ENCODE measurements at places on chromosomes 11 and 22. TPM values are rescaled to one million over a fixed set of nuclear protein-coding genes. Genes with fewer than 3 reads are reported as not detected.
A peak's percentile ranks its signal among the peaks of the same experiment; 100 is the strongest.

TUB gene
- polyA plus RNA-seq = 19.0 TPM

JAML gene
- polyA plus RNA-seq = 2.0 TPM

OR2AG1 gene
- not detected for polyA plus RNA-seq

DCDC1 gene
- polyA plus RNA-seq = 0.37 TPM

ADM2 gene
- polyA plus RNA-seq = not detected

- no peak for DNase-seq
Measured at GRCh38 chr22:41487037-41487935, 18.4 kb downstream of the ACO2 start.

DNA sequence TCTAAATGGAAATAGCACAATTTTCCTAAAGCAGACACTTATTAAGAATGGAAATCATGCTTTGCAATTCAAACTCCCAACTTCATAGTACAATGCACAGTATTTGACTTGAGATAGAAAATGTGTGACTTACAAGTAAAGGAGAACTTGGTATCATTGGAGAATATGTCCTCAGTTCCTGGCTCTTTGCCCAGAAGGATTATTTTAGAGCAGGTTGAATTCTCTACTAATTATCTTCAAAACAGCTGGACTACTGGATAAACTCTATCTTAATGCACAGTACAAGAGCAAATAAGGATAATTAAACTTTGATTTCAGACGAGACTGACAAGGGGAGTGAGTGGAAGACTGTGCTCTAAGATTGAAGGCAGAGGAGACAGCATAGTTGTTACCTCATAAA lies 839.4 kb downstream of the OPCML start:
- no peak for DNase-seq

GRCh38 chr11:94305146-94305545 lies 766 bp downstream of the IZUMO1R start:
- no peak for DNase-seq

GRCh38 chr11:21988477-21988876 lies 204.4 kb upstream of the ANO5 start:
- DNase-seq = peak; percentile 6

- no peak for DNase-seq
Measured at GRCh38 chr11:122108192-122108799, 7.7 kb downstream of the BLID start.

GRCh38 chr22:40791241-40791640 lies 27.9 kb downstream of the SLC25A17 start:
- DNase-seq = no peak

DNA sequence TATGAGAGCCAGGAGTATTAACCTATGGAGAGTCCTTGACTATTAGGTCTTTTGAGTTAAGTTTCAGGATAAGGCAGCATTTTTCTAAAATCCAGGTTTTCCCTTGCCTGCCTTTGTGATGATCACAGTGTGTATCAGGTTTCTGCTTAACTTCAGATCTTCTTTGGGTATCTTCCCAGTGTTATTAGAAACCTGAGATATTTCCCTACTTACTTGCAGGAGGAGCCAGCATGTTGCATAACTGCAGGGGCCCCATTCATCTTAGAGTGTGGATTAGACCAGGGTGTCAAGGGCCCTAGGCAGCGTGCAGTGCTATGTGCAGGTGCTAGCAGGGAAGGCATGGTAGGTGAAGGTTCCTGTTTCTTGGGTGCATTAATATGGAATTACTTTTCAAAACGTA lies 69.5 kb downstream of the ZNRF3 start:
- DNase-seq = peak; percentile 11

GRCh38 chr11:45577752-45578151 lies 87.7 kb downstream of the CHST1 start:
- DNase-seq = no peak

Data from muscle of arm (tissue), 14 donors.